AG09319 (cell line): ENCODE measurements at places on chromosomes 11 and 22.

DNA sequence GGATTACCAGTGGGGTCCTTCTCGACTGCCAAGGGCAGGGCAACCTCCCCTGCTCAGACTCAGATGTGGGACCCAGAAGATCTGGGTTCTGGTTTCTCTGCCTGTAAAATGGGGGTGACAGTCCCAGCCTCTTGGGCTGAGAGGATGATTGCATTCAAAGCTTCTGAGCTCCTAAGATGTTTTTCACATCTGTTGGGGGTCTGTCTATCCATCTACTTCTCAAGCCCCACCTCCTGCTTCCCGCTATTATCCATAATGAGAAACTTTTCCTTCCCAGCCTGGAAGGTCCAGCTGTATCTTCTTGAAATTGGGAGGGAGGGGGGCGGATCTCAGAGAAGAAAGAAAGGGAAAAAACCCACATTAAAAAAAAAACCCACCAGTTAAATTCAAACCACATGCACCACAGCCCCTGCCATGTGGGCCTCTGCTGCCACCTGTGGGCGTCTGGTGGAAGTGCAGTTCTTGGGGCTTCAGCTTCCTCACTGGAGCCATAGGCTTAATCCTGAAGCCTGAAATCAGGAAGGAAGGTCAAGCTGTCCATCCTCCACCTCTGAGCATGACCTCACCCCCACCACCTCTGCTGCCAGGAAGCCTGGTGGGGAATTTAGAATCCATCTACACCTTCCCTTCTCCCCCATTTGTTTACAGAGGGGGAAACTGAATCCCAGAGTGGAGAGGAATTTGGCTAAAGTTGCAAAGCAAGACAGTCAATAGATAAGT lies 27.3 kb downstream of the ARHGEF17 start:
- peak; percentile 63 for DNase-seq

DNA sequence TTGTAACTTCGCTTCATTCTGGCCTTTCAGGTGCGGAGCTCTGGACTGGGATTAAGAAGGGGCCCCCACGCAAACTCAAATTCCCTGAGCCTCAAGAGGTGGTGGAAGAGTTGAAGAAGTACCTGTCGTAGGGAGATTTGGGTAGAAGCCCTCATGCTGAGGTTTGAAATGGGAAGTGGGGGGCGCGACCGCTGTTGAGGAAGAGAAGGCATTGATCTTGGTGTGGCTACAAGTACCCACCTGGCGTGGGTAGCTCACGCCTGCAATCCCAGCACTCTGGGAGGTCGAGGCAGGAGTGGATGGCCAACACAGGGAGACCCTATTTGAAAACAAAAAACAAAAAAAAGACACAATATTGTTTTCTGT lies 779 bp downstream of the SELENOH start:
- no peak for DNase-seq

- DNase-seq: no peak
Measured at GRCh38 chr22:41830174-41830573, 2.7 kb upstream of the SREBF2 start.

GRCh38 chr22:37275622-37276021 lies 6.7 kb upstream of the CYTH4 start:
- DNase-seq: no peak

DNA sequence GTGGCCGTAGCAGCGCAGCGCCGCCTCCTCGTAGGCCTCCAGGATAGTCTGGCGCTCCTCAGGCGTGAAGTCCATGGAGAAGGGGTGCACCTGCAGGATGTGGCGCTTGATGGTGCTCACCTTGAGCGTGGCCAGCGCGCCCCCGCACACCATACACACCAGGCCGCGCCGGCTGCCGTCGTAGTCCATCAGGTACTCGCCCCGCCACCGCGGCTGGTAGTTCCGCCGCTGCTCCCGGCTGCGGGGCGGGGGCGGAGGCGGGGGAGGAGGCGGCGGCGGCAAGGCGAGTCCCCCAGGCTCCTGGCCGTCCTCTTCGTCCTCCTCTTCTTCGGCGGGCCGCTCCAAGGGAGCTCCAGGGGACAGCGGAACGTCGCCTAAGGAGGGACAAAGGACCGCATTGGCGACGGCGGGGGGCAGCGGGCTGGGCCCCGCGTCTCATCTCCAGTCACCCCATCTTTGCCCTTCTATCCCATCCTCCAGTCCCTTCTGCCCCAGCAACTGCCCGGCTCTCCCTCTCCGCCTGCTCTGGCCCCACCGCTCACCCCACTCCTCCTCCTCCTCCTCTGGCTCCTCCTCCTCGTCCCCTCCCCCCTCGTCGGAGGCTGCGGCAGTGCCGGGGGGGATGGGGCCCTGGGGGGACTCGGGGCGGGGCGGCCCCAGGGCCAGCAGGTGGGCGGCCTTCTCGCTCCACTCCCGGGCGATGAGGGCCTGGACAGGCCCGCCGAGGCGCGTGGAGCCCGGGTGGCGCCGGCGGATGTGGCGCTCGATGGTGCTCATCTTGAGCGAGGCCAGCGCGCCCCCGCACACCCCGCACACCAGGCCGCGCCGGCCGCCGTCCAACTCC lies 4.9 kb downstream of the ZFTA start:
- no peak for DNase-seq

DNA sequence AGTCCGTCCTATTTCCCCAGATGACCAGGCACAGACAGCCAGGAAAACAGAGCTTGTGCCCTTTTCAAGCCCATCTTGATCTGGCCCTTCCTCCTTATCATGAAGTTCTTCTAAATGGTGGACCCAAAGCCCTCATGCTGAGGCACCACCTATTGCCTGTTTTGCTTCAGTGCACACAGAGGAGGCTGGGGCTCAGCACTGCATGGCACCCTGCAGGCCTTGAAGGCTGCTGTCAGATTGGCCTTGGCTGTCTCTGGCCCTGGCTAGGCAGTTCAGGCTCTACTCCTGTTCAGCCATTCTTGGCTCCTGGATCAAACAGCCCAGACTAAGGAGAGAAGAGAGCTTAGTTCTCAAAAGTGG lies 49.2 kb downstream of the OTOG start:
- DNase-seq: no peak

- no peak for DNase-seq
Measured at GRCh38 chr11:77109236-77110019, 6.8 kb downstream of the OMP start.

DNA sequence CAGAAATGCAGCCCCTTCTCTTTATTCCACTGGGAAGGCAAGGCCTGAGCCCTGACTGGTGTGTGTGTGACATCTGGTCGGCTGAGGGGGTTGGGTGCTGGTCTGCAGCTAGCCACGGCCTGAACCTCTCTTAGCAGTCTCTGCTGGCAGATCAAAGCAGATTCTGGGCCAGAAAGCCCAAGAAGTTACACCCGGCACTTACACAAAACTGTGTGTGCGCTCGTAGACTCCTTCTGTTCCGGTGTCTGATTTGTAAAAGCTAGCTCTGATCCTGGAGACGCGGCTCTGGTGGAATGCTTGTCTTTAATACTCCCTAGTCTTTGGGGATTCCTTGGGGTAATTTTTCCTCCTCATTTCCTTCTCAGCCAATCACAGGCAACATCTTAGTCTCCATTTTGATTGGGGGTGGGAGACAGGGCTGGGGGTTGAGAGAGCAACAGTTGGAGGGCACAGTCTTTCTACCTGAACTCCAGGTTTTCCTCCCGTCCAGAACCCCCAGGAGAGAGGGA lies 5.5 kb downstream of the PKNOX2 start:
- DNase-seq: no peak

GRCh38 chr11:46554213-46555147 lies 39.3 kb downstream of the AMBRA1 start:
- DNase-seq: peak; percentile 38

GRCh38 chr11:3158131-3158591 lies 6.9 kb downstream of the OSBPL5 start:
- DNase-seq: no peak

- no peak for DNase-seq
Measured at GRCh38 chr22:20588092-20588842, 80.9 kb downstream of the MED15 start.

DNA sequence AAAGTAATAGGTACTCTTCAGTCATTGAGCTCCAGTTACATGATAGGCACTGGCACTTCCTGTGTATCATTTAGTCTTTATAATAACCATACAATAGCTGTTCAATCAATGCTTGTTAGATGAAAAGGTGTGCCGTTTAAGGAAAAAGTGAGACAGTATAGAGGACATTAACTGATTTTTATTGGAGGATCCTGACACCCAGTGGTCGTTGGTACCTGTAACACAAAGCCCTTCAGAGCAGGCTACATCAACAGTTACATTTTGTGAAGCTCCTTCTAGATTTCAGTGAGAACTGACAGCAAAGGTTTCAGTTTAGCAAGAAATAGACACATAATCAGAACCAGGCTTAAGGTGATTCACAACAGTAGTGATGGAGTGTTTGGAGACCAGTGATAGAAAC lies 44.2 kb downstream of the CCDC81 start:
- DNase-seq: no peak

- no peak for DNase-seq
Measured at GRCh38 chr11:75496305-75496752, 29.4 kb downstream of the GDPD5 start.

DNA sequence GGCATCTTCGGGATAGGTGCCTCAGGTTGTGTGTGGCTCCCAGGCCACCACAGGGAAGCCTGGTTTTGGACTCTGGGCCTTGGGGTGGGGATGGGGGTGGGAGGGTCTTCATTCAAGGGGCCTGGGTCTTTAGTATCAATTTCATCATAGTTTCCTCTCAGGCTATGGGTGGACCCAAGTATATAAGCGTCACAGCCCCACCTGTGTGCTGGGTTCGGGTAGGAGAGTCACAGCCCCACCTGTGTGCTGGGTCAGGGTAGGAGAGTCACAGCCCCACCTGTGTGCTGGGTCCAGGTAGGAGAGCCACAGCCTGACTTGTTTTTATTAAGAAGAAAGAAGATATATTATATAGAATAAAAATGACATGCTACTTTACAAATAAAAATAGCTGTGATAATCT lies 422.1 kb downstream of the BRD1 start:
- DNase-seq: no peak

- no peak for DNase-seq
Measured at GRCh38 chr11:94649964-94650623, 82.9 kb downstream of the PIWIL4 start.

- DNase-seq: no peak
Measured at GRCh38 chr22:46350121-46350520, 14.6 kb downstream of the TRMU start.

- peak; percentile 47 for DNase-seq
Measured at GRCh38 chr22:26464312-26464711, 19.3 kb downstream of the HPS4 start.

DNA sequence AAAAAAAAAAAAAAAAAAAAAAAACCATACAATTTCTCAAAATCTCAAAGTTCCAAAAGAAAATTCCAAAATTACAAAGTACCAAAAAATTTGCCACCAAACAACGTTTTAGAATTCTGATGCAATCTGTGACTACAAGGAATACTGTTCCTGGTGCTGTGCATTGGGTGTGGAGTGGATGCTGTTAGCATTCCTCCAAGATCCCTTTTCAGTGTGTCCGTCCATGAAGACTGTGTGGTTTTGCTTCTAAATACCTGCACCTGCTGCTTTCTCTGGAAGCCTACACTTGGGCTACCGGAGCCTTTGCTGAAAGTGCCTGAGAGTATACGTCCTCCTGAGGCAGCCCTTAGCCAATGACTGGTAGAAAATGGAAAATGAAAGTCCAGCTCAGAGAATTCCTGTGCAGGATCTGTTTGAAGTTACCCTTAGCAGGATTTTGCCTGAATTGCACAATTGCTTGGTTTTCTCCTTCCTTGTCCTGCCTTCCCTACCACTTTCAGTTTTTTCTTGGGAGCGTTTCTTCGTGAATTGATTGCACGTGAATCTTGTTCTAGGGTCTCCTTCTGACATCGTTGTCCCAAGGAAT lies 140.8 kb downstream of the TRPC6 start:
- DNase-seq: no peak

DNA sequence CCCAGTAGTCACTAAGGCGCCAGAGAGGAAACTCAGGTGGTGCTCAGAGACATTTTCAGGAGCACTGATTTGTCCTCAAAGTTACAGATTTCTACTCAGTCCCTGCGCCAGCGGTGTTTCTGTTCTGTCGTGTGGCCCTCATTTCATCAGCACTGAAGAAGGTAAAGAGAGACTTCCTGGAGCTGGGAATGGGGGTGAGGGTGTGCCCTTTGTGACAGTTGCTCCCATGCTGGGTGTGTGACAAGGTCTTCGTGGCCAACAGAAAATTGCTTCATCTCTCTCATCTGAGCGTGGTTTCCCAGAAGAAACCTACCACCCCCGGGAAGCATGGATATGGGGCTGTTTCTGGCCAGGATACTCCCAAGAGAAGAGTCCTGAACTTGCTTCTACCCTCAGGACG lies 2.0 kb upstream of the PPARA start:
- DNase-seq: no peak

DNA sequence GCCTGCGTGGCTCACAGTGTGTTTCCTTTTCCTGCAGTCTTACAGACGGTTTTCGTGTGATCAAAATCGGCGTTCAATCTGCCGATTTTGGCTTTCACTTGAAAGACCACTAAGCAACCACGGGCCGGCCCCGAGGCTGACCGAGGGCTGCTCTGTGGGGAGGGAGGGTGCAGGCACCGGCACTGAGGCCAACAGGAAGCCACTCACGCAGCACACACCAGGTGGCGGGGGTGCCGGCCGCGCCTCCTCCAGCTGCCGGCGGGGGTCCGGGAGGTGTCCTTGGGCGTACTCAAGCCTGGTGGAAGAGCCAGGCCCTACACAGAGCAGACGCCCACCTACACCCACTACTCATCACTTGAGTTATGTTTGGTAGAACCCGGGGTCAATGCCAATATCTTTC lies 14.3 kb downstream of the TOLLIP start:
- no peak for DNase-seq

- no peak for DNase-seq
Measured at GRCh38 chr11:11967669-11968510, 40.5 kb downstream of the DKK3 start.
